ENCODE measurements at places on chromosomes 11 and 22.

DNA sequence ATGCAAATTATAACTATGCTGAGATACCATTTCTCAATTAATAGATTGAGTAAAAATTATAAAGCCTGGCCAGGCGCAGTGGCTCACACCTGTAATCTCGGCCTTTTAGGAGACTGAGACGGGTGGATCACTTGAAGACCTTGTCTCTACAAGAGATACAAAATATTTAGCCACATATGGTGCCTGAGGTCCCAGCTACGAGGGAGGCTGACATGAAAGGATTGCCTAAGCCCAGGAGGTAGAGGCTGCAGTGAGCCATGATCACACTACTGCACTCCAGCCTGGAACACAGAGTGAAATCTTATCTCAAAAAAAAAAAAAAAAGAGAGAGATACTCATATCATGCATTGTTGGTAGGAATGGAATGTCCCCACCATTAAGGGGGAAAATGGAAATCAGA lies 142.4 kb downstream of the RCN1 start:
- DNase-seq = no peak

- no peak for DNase-seq
Observed at GRCh38 chr11:75767228-75767572, 1.4 kb upstream of the DGAT2 start.

GRCh38 chr11:8206251-8207079 lies 37.6 kb upstream of the RIC3 start:
- no peak for DNase-seq

- no peak for DNase-seq
Observed at GRCh38 chr11:15969281-15969680, 387.1 kb downstream of the SOX6 start.

GRCh38 chr11:279966-280705 lies 1.9 kb downstream of the NLRP6 start:
- peak; percentile 57 for DNase-seq

- no peak for DNase-seq
Observed at GRCh38 chr22:46991666-46992065, 229.2 kb downstream of the TBC1D22A start.

DNA sequence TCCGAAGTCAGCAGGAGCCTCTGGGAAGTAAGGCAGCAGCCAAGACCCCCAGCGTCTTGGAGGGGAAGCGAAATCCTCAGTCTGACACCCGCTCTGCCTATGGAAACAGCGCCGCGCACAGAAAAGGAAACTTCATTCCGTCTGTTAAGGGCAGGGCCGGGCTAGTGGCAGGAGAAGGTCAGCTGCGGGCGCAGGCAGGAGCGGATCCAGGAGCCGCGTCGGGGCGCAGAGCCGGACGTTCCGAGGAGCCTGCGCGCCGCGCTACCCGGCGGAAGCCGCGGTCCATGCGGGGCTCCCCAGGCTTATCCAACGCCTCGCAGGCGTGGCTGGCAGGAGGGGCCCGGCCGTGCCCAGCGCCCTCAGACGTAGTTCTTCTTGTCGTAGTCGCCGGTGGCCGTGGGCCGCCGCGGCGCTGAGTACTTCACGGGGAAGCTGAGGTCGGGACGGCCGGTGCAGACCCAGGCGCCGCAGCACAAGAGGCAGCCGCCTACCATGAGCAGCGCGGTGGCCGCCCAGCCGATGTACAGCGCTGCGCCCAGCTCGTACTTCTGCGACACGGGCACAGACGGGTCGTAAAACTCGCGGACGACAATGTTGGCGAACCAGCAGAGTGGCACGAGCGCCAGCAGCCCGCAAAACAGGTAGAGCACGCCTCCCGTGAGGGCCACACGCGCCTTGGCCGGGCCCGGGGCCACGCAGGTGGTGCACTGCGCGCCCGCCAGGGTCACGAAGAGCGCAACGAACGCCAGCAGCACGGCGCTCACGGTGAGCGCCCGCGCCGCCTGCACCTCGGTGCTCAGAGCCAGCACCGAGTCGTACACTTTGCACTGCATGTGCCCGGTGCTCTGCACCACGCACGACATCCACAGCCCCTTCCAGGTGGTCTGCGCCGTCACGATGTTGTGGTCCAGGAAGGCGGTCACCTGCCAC lies 705 bp downstream of the CLDN5 start:
- peak; percentile 38 for DNase-seq

DNA sequence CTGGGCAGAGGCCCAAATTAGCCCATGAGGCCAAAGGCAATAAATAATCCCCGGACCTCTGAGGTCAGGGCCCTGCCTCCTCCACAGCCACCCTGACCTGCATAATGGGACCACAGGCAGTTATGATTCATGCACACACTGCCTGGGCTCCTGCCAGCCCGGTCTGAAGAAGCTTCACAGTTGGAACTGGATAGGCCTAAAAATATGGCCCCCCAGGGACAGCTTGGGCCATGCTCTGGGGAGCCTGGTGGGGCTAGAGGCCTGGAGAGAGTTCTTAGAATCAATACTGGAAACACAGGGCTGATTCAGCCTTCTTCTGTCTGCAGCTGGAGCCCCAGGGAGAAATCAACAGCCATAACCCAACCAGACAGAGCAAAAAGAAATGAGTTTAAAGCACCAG lies 112.8 kb upstream of the CADM1 start:
- no peak for DNase-seq

- DNase-seq = no peak
Observed at GRCh38 chr22:39966470-39966869, 6.3 kb downstream of the TMA7B start.

GRCh38 chr11:66970807-66971442 lies 4.2 kb upstream of the C11orf86 start:
- DNase-seq = no peak

GRCh38 chr11:122517403-122518379 lies 137.8 kb upstream of the UBASH3B start:
- no peak for DNase-seq
